ENCODE measurements at places on chromosomes 16 and 17.

- no peak for DNase-seq
Observed at GRCh38 chr16:49503256-49504022, 129.8 kb downstream of the C16orf78 start.

DNA sequence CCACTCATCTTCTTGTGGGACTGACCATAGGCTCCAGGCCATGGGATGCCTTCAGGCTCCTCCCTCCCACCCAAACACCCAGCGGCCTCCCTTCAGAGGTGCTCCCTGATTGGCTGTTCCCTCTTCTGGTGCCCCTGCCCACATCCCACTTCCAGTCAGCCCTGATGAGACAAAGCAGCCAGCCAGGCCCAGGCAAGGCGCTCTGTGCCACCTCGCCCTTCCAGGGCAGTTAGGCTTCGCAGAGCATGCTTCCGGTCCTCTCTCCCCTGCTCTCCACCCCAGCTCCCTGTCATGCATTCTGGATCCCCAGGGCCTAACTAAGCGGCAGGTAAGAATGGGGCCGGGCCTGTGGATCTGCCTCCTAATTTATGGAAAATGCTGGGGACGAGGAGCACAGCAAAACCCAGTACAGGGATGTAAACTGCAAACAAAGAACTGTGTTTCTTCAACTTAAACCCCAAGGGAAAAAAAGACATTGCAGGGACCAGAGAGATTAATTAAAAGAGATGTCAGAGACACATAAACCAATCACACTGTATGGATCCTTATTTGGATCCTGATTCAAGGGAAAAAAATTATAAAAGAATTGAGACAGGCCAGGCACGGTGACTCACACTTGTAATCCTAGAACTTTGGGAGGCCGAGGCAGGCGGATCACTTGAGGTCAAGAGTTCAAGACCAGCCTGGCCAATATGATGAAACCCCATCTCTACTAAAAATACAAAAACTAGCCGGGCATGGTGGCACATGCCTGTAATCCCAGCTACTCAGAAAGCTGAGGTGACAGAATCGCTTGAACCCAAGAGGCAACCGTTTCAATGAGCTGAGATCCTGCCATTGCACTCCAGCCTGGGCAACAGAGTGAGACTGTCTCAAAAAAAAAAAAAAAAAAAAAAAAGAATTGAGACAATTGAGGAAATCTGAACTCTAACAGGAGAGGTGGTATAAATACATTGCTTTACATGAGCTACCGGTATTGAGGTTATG lies 26.0 kb downstream of the ZDHHC7 start:
- DNase-seq: no peak

GRCh38 chr16:794853-795466 lies 5.6 kb downstream of the GNG13 start:
- DNase-seq: no peak

- no peak for DNase-seq
Observed at GRCh38 chr17:40019140-40019991, 4.1 kb downstream of the CSF3 start.

- no peak for DNase-seq
Observed at GRCh38 chr17:69144331-69145255, 2.9 kb upstream of the ABCA6 start.

DNA sequence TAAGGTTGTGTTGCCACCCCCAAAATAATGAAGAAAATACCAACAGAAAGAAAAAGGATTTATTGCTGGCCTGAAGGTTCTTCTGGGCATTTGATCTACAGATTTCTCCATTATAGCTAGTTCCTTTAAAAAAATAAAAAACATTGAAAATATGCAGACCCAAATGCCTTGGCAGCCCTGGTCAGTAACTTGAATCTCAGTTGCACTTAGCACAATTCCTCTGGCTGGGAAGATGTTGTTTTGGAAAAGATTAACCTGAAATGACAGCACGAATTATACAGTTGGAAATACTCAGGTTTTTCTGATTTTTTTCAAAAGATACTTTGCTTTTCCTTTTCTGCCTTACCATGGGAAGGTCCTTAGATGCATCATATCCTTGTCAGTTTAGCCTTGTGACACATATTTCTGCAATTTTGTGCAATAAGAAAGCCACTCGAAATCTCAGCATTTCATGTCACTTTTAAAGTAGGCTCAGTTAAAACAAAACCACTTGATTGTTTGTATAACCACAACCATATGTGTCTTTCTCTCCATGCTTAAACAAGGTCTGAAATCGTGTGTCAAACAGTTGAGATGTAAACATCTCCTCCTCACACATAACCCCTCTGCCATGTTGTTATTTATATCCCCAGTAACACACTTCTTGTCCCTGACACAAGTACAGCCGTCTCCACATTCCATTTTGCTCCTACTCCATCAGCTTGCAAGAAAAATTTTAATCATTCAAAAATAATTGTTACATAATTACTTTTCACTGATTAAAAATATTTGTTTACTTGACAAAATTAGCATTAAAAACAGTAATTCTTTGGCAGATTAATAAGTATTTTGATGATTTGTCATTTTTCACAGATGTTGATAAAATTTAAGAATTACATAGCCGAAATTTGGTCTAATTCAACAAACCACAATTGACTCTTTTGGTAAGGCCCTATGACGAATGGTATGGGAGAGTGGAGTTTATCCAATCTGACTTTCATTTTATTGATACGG lies 61.1 kb downstream of the SIAH1 start:
- no peak for DNase-seq

DNA sequence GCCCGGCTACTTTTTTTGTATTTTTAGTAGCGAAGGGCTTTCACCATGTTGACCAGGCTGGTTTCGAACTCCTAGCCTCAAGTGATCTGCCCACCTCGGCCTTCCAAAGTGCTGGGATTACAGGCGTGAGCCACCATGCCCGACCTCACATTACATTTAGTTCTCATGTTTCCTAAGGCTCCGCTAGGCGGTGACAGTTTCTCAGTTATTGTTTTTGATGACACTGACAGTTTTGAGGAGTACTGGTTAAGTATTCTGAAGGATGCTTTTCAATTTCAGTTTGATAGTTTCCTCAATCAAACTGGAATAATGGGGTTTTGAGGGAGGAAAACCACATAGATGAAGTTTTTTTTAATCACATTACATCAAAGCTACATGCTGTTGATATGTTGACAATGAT lies 1028.5 kb downstream of the CDH8 start:
- DNase-seq: no peak

GRCh38 chr16:80570106-80570478 lies 29.3 kb downstream of the DYNLRB2 start:
- DNase-seq: no peak

DNA sequence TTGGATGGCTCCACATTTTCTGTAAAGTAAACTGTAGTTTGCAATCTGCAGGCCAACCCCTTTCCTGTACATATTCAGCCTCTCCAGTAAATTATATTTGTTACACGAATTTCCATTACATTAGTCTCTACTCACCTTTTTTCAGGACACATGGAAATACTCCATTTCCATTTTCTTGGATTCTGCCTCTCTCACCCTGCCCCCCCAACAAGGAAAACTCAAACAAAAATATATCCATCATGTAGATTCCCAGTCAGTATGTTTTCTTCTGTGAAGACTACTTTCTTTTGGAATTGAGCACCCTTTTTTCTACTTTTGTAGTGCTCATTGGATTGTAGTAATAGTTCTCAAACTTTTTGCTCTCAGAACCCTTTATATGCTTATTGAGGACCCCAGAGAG lies 2.9 kb downstream of the PPM1D start:
- no peak for DNase-seq

GRCh38 chr16:26863931-26864330 lies 202.8 kb upstream of the C16orf82 start:
- DNase-seq: no peak

All from Panc1 (cell line).